Bronchus fibroblast of lung (primary cell): ENCODE measurements at places on chromosomes 2 and 18. TPM values are rescaled to one million over a fixed set of nuclear protein-coding genes. Genes with fewer than 3 reads are reported as not detected.

CD8A gene
- not detected in 2 replicates for total RNA-seq

CDCA7 gene
- total RNA-seq, result 29.3 and 33.8 TPM in 2 replicates

CXCR1 gene
- not detected in 2 replicates for total RNA-seq

RAMP1 gene
- 22.0 and 23.4 TPM in 2 replicates for total RNA-seq

TMEM37 gene
- 0.45 and 0.84 TPM in 2 replicates for total RNA-seq

SLC25A52 gene
- 0.15 TPM in 1 of 2 replicates, not detected in the other for total RNA-seq

TCF4 gene
- total RNA-seq, result 27.6 and 28.4 TPM in 2 replicates

FBXO15 gene
- total RNA-seq, result under 0.01 and 0.34 TPM in 2 replicates

PPIL3 gene
- total RNA-seq, result 44.2 and 55.6 TPM in 2 replicates

PLGLB1 gene
- not detected in 2 replicates for total RNA-seq

CHRND gene
- total RNA-seq, result not detected in 2 replicates

VRK2 gene
- total RNA-seq, result 17.1 and 19.7 TPM in 2 replicates

CTAGE1 gene
- not detected in 2 replicates for total RNA-seq

GYPC gene
- 100 and 106 TPM in 2 replicates for total RNA-seq

CCDC74B gene
- total RNA-seq, result 6.2 and 6.9 TPM in 2 replicates

KIAA2012 gene
- not detected in 2 replicates for total RNA-seq

CYP26B1 gene
- total RNA-seq, result not detected in 2 replicates
